ENCODE measurements at places on chromosomes 12 and 14.

GRCh38 chr14:75042035-75042434, 9.2 kb downstream of the MLH3 start:
- no peak for DNase-seq

DNA sequence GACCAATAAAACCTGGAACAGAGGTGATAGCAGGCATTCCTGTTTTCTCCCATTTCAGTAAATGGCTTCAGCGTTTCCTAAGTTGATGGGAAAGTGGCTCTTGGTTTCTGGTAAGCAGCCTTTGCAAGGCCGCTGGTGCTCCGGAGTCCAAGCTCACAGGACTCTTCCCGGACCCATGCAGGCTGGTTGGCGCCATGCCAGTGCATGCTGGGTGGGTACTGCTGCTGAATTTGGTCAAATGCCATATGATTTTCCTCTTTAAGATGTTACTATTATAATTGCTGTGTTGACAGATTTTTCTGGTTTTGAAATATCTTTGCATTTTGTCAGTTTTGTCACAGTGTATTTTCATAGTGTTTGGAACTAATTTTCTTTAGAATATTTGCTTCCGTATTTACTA, 27.7 kb downstream of the PPP2R5C start:
- DNase-seq: no peak

DNA sequence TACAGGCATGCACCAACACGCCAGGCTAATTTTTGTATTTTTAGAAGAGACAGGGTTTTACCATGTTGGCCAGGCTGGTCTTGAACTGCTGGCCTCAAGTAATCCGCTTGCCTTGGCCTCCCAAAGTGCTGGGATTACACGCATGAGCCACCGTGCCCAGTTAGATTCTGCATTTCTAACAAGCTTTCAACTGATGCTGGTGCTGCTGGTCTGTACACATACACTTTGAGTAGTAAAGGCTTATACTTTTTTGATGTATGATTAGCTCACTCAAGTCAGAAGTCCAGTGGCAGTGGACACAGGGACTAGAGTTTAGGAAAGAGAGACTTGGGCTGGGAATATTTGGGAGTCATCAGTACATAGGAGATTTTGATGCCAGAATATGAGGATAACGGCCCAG, 2.2 kb upstream of the TBC1D15 start:
- DNase-seq: no peak

DNA sequence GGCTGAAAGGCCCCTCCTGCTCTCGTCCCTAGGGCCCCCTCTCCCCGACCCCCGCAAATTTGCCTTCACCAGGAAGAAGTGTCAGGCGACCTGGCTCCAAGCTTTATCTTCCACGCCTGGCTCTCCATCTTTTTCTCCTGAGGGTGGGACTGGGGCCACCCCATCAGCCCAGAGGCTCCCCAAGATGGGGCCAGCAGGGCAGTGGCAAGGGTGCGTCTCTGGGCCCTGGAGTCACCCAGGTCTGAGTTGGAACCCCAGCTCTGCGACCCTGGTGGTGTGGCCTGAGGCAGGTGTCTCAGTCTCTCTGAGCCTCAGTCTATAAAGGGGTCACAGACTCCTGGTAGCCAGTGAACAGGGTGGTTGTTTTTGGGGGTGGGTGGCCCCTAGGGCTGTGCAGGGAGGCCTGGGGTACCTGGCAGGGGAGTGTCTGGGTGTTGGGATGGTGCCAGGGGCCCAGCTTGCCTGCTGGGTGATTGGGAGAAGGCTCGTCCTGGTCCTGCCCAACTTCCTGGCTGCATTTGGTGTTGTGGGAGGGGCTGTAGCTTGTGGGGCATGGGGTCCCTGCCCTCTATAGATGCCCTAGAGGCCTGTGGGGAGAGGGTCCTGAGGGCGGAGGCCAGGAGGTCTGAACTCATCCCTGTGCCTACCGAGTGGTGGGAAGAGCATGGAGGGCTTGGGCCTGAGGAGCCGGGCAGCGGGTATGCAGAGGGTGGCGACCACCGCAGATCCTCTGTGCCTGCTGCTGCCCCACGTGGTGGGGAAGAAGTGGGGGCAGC, 7.6 kb downstream of the KIF26A start:
- no peak for DNase-seq

- DNase-seq: no peak
Measured at GRCh38 chr14:68561531-68562007, 231.3 kb downstream of the ZFP36L1 start.

DNA sequence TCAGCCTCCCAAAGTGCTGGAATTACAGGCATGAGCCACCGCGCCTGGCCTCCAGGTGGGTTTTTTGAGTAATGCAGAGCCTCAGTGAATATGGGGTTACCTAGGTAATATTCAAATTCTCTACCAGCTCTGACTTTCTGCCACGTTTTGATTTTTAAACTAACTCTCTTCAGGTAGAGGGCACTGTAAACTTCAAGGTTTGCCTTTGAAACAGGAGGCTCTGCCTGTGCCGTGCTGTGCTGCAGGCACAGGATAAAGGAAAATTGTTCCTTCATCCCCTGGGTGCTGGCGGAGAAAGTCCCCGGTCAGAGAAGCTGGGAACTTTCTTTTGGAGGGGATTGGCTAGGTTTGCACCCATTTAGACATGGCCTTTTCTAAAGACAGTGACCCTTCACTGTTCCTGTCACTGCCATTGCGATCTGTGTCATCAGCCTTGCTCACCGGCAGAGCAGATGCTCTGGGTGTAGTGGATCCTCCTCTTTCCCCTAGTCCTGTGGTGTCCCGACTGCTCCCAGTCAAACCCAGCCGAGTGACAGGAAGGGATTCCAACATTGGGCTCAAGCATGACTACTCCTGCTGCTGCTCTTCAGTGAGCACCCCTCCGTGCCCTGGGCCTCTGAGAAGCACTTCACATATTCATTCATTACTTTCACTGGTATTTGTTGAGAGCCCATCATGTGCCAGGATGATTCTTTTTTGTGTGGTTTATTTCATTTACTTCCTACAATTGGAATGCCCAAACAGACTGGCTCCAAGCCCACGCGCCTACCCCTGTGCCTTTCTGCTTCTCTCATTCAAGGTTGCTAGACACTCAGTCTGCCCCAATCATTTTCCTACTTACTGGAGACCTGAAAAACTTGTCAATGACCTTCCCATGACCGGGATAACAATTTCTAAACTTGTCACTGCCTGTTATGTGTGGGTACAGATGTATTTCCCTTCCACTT, 103.6 kb downstream of the TMEM30B start:
- DNase-seq: peak; percentile 14

- DNase-seq: peak; percentile 54
Measured at GRCh38 chr14:80587096-80587724, 354.3 kb downstream of the CEP128 start.

DNA sequence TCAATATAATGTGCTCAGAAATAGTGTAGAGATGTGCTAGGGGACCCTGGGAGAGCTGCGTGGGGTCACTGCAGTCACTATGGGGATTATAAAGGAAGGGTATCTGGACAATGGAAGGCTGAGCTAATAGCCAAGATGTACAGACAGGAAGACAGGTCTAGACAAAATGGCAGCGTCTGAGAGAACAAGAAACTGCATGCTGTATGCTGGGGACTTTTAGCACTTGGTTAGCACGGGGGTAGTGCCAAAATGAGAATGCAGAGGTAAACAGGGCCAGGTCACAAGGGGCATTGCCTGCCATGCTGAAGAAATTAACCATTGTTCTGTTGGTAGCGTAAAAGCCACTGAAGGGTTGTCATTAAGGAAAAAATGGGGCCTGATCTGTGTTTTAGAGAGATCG, 308.2 kb downstream of the EMP1 start:
- DNase-seq: no peak

- DNase-seq: no peak
Measured at GRCh38 chr12:114396869-114397719, 8.8 kb downstream of the TBX5 start.

GRCh38 chr14:76955575-76956315, 72.8 kb downstream of the IRF2BPL start:
- peak; percentile 23 for DNase-seq

GRCh38 chr12:85781766-85782165, 54.4 kb downstream of the RASSF9 start:
- no peak for DNase-seq

- DNase-seq: no peak
Measured at GRCh38 chr12:130247634-130248237, 85.5 kb downstream of the FZD10 start.

DNA sequence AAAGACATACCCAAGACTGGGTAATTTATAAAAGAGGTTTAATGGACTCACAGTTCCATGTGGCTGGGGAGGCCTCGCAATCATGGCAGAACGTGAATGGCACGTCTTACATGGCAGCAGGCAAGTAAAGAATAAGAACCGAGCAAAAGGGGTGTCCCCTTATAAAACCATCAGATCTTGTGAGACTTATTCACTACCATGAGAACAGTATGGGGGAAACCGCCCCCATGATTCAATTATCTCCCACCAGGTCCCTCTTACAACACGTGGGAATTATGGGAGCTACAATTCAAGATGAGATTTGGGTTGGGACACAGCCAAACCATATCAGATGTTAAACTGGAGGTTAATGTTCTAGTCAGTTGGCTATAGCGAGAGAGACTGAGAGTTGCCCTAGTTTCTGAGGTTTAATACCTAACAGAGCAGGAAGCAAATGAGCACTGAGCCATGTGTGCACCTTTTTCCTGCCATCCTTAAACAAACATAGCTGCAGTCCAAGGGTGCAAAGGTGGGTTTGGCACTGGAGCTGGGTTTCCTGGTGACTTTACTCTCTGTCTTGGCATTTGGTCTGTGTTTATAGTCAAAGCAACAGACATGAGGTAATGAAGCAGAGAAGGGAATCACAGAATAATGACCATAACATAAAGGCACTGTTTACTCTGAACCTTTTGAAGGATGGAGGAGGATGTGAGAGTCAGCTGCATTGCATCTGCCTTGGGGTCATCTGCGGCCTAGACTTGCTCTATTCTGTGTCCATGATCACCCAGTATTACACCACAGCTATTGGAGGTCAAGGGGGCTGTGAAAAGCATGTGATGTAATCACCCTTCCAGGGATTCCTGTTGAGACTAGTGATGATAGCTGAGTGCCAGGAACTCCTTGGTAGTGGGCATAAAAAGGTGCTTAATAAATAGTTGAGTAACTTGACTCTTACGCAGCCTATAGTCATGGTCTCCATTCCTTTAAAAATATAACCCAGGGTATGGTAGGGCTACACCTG, 83.6 kb upstream of the USP44 start:
- no peak for DNase-seq

Data from NAMALWA (cell line).